Peyer's patch (tissue), 4 donors: ENCODE measurements at places on chromosomes 16 and 17. TPM values are rescaled to one million over a fixed set of nuclear protein-coding genes. Genes with fewer than 3 reads are reported as not detected.

- no peak for DNase-seq
Observed at GRCh38 chr16:53511403-53512280, 8.6 kb upstream of the AKTIP start.

DNA sequence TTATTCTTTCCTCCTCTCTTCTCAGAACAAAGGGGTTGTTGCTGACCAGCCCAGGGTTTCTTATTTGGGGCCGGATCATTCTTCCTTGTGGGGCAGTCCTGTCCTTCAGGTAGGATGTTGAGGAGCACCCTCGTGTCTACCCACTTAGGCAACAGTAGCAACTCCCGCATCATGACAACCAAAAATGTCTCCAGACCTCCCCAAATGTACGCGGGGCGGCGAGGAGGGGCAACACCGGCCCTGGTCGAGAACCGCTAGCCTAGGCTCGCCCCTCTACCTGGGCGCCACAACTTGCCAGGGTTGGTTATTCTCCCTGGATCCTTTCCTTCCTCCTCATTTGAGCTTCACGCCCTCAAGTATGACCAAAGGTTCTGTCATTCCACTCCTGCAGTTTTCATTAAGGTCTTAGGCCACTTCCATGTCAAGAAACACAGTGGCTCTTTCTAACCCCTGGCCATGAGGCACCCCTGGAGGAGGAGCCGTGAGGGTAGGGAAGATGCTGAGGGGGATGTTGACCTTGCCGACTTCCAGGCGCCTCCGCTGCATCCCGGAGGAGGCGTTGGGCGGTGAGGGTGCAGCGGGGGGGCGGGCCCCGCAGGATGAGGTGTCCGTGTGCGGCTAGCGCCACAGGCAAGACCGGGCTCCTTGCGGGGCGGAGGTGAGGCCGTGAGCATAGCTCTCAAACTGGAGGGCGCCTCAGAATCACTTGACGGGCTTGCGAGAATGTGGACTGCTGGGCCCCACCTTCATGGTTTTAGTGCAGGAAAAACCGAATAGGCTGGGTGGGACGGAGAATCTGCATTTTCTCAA lies 712 bp upstream of the SPECC1 start:
- peak; percentile 19 for DNase-seq

DNA sequence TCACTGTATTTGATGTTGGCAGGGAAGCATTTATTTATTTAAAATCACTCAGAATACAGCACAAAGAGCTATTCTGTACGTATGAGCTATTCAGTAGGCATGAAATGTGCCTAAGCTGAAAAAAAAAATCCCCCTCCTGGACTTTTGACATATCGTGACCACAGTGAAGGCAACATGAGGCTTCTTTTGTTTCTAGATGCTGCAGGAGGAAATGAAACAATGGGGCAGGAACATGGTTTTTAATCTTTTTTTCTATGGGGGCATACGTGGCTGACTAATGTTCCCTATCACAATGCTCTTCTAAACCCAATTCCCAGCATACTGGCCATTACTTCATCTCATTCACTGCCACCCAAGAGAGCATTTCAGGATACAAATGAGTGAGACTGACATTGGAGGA lies 191.0 kb upstream of the PMFBP1 start:
- DNase-seq = no peak

GRCh38 chr17:76546556-76547182 lies 6.8 kb downstream of the PRCD start:
- no peak for DNase-seq

DNA sequence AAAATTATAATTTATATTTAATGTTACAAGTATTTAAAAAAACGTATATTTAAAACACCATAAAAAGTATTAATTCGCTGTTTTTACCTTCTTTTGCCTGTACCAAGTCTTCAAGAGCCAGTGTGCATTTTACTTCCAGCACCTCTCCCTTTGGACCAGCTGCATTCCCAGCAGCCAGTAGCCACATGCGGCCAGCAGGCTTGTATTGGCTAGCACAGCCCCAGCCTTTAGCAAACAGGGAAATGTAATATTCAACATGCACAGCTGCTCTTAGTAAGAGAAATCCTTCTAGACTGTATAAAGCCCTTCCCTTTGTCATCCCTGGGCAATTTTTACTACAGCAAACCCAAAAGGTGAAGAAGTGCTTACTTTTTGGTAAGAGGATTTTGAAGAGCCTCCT lies 6.6 kb downstream of the DHODH start:
- DNase-seq = no peak

GRCh38 chr17:62717889-62718288 lies 90.2 kb downstream of the MARCHF10 start:
- DNase-seq = no peak

DNA sequence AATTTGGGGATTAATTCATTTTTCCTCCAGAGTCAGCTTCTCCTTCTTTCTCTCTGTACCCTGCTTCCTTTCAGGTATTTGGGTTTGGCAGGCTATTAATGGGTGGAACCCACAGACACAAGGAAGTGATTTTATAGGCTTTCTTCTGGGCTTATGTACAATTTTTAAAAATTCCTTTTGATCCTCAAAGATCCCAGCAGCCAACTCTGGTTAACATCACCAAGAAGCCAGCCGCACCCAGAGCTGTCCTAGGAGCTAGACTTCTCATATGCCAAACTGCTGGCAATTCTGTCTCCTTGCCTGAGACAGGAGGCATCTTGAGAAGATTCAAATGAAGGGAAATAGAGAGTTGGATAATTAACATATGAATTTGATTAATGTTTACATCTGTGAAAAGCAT lies 47.2 kb upstream of the ELAC2 start:
- DNase-seq = no peak

DNA sequence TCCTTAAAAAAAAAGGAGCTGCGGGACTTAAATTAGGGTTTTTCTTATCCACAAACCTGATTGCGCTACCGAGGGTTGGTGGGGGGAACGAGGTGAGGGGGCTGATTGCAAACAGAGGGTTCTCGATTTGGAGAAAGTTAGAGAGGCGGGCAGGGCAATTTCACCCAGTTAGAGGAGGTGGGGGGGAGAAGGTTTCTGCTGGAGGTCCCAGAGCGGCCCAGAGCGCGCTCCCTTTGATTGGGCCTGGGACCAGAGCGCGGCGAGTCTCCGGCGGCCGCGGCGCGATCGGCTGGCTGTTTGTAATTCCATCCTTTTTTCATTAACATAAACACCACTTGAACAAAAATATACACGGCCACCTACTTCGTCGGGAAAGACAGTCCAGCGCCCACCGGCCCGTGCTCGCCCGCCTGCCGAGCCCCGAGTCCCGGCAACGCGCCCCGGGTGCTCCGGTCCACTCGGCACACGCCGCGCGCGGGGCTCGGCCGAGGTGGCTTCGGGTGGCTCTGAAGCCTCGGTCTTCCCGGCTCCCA lies 13.3 kb upstream of the FOXF1 start:
- DNase-seq = no peak

DNA sequence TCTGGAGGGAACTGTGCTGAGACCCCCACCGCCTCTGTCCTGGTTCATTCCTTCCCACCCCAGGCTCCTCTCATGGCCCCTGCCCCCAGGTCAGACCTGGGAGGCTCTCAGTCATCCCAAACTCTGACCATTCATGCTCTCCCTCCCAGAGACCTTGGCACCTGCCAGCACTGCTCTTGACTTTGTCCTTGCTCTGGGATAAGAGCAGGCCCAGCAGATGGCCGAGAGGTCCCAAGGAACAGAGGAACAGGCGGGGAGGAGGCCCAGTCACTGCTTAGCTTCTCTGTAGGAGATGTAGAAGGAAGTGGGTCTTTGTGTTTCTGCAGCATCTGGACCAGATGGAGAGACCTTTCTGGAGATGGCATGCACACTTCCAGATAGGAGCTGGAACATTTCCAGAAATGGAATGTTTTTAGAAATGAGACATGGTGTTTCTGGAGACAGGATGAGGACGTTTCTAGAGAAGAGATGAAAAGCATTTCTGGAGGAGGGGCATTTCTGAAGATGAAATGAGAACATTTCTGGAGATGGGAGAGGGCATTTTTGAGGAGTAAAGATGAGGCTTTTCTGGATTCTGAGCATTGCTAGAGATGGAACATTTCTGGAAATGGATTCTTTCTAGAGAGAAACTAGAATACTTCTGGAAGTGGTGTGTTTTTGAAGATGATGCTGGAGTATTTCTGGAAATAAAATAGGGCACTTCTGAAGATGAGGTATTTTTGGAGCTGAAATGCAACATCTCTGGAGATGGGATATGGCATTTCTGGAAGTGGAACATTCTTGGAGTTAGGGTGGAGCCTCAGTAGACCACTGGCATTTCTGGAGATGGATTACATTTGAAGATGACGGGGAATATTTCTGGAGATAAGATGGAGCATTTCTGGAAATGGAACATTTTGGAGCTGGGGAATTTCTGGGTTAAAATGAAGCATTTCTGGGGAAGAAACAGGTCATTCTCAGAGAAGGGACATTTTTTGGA lies 55.2 kb downstream of the RAI1 start:
- no peak for DNase-seq

- no peak for DNase-seq
Observed at GRCh38 chr16:4499196-4499555, 23.0 kb downstream of the HMOX2 start.

DNA sequence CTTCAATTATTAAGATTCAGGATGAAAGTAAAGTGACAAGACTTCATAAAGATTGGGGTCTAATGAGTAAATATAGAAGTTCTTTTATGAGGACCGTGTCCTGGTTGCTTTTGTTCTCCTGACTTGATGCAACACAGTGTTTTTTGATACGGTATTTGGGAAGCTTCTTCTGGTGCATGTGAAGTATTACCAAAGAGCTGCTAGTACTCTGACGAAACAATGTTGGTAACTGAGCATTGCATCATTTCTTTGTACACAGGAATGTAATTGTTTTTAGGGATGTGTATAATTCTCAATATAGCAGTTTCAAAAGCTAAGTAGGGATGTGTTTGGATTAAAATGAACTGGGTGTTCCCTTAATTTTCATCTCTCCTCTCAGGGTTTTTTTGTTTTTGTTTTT lies 15.9 kb downstream of the KPNB1 start:
- no peak for DNase-seq

DNA sequence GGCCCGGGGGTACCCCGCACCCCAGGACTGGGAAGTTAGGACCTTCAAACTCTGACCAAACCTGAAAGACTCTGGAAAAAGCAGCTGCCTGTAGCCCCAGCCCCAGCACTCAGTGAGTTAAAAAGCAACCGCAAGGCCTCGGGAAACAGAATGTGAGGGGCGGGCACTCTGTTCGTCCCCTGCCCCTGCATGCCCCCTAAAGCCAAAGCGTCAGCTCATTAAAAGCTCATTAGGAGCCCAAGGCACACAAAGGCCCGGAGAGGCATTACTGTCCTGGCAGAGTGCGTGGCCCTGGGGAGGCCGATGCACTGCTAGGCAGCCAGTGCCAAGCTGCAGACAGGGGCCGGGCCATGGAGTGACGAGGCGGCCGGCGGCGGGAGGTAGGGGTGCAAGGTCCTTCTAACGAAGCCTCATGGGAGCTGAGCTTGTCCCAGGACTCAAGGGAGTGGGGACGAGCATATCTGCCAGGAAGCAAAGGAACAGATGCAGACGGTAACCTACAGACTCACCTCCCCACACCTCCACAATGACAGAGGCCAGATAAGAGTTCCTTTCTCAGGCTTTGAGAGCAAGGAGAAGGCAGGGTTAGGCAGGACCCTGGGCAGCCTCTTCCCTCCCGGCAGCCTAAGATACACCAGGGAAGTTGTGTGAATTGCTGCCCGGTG lies 116.8 kb downstream of the ENGASE start:
- no peak for DNase-seq

GRCh38 chr17:50127697-50128361 lies 2.1 kb downstream of the SAMD14 start:
- no peak for DNase-seq

GRCh38 chr17:75181110-75181509 lies 1.6 kb downstream of the SUMO2 start:
- no peak for DNase-seq

DNA sequence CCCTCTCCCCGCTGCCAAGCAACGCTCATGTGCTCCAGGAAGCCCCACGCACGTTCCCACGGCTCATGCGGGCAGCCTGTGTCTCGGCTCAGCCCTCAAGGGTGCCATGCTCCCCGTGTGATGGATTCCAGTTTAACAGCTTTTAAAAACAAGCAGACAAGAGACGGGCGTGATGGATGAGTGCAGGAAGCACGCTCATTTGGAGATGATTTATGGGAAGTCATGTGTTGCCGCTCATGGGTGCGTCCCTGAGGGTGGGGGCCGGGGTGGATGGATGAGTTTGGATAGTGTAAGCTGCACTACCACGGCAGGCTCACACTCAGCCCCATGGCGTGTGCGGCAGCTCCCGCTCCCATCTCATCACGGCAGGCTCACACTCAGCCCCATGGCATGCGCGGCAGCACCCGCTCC lies 132.8 kb downstream of the RBFOX3 start:
- DNase-seq = no peak

GRCh38 chr17:9177212-9177611 lies 155.9 kb downstream of the NTN1 start:
- DNase-seq = no peak

DNA sequence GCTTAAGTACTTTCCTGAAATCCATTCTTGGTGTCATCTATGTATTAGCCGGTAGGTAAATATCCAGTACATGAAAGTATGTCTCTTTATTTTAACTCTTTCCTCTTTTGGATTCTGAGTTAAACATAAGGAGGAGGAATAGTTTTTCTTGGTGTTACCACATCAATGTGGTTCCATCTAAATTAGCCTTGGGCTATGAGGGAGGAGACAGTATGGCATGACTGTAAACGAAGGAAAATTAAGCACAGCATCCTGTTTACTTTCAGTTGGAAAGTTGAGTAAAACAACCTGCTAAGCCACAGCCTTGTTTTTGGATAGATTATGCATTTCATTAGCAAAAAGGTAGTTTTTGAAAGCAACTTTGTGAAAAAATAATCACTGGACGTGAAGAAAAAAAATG lies 693.0 kb upstream of the SOX9 start:
- no peak for DNase-seq

DNA sequence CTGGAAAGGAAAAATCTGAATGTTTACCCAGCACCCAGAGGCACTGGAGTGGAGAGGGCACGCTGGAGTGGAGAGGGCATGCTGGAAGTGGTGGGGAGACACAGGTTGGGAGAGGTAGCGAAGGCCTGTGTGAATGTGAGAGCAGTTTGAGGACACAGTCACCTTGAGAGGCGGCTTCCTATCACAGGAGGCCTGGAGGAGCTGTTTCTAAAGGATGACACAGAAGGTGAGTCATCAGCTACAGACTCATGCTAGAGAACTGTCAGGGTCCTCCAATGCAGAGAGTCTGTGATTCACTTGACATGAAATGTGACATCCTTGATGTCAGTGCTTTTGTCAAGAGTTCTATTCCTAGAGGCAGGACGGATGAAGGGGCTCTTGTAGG lies 13.8 kb downstream of the CTRL start:
- no peak for DNase-seq

SULT1A1 gene
- 959 TPM for total RNA-seq

QRICH2 gene
- 10.7 TPM for total RNA-seq

LPO gene
- not detected for total RNA-seq

CLEC18B gene
- 1.8 TPM for total RNA-seq

DHRS7C gene
- not detected for total RNA-seq

MAP3K14 gene
- total RNA-seq = 30.4 TPM

RSKR gene
- total RNA-seq = 36.8 TPM
